ENCODE measurements at places on chromosomes 5 and 9.

GRCh38 chr5:165859251-165859650, 2353.8 kb downstream of the MAT2B start:
- DNase-seq = no peak

- no peak for DNase-seq
These were observed 35.9 kb downstream of the ANKRD31 start for GRCh38 chr5:75200776-75201175.

- no peak for DNase-seq
These were observed 84.9 kb upstream of the ASS1 start for GRCh38 chr9:130359819-130360218.

GRCh38 chr9:31542384-31543055, 841.9 kb upstream of the ACO1 start:
- DNase-seq = no peak

- no peak for DNase-seq
These were observed 38.5 kb upstream of the ITGA2 start for GRCh38 chr5:52950686-52951085.

GRCh38 chr5:171419688-171420430, 412 bp downstream of the FGF18 start:
- no peak for DNase-seq

DNA sequence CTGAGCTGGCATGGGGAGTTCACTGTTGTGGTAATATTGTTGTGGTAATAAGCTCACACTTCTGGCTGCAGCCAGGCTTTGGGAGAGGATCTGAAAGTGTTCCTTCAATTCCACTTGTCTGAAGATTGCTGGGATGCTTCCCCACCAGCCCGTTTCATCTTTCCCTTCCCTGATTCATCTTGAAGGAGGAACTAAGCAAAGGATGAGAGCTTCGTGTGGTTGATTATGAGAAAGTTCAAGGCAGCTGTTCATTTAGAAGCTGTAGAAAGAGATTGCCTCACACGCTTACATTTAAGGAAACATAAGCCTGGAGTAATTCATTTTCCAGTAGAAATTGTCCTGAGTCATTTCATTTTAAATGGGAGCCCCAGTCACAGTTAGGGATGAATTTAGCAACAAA, 122.4 kb upstream of the GAS1 start:
- DNase-seq = no peak

Data from stimulated activated CD8-positive, alpha-beta memory T cell treated with anti-CD3 and anti-CD28 coated beads, Interleukin-12 subunit alpha, Interleukin-12 subunit beta, amount 100 ng/mL, for 1 hour (primary cell).